ENCODE measurements at places on chromosomes 7 and 10.

DNA sequence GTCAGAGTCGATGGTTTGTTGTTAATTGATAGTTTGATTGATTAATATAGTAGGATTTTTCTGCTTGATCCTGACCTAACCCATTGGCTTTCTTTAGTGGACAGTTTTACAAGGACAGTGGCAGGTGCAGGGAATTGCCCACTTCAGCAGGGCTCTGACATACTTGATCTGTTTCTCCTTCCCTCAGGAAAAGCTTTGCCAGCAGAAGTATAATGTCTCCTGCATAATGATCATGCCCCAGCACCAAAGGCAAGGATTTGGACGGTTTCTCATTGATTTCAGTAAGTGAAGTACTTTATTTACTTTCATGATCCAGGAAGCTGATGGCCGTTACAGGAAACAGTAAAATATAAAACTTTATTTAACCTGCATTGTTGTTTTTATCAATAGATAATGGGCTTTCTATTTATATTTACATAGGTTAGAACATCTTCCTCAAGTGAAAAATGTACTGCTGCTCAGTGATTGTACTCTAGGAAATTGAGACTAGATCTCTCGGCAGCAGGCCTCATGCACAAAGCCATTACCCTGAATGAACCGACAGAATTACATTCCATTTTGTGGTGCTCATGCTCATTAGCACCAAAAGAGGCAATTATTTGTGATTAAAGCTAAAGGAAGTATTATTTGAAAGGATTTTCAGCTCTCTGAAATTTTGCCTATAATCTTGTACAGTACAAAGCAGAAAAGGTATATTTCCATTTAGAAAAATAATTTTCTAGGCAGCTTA lies 122.5 kb upstream of the SAMD8 start:
- DNase-seq: no peak

DNA sequence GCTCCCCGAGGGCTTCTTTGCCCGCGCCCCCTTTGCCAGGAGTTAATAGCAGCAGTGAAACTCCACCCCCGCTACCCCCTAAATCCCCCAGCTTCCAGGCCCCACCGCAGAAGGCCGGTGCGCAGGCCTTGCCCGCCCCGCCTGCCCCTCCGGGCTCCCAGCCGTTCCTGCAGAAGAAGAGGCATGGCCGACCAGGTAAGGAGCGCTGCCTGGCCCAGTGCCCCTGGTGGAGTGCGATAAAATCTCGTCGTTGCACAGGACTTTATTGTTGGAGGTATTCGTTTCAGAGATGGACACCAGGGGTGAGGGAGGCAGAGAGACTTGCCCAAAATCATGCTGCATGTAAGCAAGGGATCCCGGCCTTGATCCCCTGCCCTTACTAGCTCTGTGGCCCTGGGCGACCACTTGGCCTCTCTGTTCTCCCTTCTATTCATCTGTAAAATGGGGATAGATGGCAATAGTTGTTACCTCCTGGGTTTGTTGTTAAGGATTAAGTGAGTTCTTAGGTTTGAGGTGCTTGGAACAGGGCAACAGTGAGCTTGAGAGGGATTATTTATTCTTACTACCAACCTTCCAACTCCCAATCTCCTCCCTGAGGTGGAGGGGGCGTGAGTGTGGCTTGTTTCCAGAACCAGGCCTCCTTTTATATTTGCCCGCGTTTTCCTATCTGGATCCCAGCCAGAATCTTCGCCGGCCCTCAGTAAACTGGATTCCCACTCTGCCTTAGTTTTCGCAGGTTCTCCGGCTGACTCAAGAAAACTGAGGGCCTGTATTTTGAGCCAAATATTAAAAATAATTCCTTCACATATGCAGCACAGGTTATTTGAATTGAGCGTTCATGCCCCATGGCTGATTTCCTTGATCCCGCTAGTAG lies 78.3 kb downstream of the WIPF3 start:
- peak; percentile 4 for DNase-seq

DNA sequence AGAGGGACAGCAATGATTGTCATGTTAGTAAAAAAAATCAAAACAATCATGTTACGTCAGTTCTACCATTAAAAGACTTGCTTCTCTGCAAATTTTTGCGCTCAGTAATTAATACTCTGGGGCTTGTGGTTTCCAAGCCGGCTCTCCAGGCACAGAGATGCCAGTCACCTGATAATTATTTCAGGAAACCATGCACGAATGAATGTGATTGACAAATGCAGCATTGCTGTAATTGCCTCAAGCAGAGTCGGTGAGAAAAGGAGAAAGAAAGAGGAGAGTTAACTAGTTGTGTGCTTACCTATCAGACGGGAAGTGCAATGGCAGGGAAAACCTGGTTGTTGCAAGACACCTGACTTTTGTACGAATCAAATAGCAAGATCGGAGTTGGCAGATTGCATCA lies 609.8 kb upstream of the MKI67 start:
- no peak for DNase-seq

- DNase-seq: no peak
Measured at GRCh38 chr10:43262902-43263466, 3.9 kb downstream of the RASGEF1A start.

DNA sequence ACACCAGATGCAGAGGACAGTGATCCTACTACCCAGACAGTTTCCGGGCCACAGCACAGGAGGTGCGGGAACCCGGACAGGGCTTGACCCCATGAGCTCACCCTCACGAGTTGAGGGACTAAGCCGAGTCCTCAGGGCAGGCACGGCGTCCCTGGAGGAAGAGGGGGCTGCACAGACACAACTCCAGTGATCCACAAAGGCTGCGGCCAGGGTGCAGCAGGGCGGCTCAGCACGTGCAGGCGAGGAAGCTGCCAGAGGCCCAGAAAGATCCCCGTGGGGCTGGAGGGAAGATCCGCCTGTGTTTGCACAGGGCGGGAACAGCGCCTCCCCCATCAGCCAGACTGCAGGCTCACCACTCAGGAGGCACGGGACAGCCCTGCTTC lies 45.9 kb upstream of the TMEM72 start:
- no peak for DNase-seq

DNA sequence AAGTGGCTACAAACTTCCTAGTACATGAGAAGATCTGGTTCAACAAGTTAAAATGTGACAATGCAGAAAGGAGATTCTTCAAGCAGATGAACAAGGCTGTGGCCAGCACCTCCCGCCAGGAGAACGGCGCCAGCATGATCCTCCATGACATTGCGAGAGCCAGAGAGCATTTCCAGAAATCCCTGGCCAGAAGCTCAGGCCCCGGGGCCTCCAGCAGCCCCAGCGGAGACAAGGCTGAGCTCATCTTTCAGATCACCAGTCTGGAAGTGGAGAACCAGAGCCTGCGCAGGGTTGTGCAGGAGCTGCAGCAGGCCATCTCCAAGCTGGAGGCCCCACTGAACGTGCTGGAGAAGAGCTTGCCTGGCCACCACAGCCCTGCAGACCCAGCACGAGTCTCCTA lies 40.1 kb upstream of the ZNF273 start:
- DNase-seq: no peak

- no peak for DNase-seq
Measured at GRCh38 chr7:155254018-155254417, 43.7 kb upstream of the INSIG1 start.

- no peak for DNase-seq
Measured at GRCh38 chr10:44195112-44196007, 189.5 kb downstream of the CXCL12 start.

GRCh38 chr7:110534241-110534931 lies 556.5 kb upstream of the LRRN3 start:
- DNase-seq: no peak
